GM23248 (cell line): ENCODE measurements at places on chromosomes 12 and 14.

- no peak for DNase-seq
These were observed 50.5 kb downstream of the R3HDM2 start for GRCh38 chr12:57380300-57380699.

DNA sequence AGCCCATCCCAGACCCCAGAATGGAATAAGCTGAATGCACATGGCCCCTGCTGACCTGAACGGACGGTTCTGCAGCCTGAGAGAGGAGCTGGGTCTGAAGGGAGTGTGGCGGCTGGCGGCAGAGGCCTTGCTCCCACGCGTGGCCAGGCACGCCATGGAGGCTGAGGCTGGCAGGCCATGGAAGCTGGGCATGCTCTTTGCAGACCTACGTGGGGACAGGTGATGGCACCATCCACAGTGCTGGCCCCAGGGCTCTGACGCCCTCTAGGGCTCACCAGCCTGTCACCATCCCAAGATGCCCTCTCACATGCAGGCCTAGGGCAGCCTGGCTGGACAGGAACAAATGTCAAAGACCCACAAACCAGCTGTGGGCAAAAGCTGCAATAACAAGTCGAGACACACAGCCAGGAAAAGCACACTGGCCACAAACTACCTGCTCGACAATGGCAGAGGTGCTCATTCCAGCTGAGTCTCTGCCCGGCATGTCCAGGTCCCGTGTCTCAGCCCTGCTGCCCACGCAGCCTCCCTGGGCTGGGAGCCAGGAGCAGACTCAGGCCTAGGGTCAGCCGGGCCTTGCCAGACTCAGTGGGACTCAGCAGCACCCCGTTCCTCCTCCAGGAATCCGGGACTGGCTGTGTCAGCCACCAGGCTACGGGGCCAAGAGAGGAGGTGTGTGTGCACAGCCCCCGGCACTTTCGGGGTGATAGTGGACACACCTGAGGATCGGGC is 19.7 kb downstream of the BTBD6 start:
- DNase-seq: no peak

- DNase-seq: no peak
These were observed 204.1 kb downstream of the BCL11B start for GRCh38 chr14:99067927-99068326.

DNA sequence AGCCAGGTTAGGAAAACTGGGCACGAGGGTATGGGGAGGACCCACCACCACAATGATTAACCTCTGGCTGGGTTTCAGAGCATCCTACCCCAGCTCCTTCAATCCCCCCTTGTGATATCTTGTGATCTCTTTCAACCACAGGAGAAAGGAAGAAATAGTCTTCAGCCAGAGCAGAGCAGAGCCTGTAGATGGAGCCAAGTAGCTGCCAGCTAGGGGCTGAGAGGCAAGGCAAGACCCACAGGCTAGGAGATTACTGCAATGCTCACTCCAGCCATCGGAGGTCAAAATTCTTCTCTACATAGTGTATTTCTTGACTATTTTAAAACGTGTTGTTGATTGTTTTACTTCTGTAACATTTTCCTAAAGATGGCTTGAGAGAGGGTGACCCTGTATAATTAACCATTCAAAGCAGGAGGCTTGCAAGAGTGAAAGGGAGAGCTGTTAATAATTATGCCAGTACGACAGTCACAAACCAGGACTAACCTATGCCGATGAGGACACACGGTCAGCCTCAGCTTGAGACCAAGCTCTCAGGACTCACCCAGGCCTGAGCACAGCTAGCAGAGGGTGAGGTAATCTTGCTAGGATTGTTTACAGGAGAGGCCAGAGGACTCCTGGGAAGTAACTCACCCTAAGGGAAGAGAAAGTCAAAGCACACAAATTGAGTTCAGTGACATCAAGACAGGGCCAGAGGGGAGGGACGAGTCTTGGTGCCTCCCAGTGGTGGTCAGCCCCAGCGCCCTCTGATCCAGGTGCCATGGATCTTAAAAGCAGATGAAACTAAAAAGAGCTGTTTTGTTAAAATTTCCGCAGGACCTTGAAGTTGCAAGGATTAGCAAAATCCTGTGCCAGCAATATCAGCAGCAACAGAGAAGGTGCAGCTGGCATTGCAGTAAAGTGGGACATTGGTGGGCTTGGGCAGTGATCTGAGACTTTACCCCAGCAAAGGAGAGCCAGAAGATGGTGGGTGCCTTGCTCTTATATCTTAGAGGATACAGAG is 29.8 kb upstream of the CDKN3 start:
- peak; percentile 69 for DNase-seq

DNA sequence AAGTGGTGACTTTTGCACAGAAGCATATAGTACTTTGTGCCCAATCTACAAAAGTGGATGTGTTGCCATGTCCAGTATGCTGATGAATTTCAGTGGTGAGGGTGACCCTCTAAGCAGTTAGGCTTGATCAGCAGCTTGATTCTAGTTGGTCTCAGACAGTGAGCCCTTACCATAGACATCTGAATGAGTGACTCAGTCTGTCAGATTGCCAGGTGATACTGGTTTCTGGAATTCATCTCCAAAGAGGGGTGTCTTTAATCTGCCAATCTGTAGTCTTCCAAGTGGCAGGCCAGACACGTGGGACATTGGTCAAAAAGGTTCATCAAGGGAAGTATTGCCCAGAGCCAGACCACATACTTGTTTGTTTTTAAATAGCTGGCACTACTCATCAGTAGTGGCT is 187.4 kb upstream of the SLC16A7 start:
- peak; percentile 56 for DNase-seq

DNA sequence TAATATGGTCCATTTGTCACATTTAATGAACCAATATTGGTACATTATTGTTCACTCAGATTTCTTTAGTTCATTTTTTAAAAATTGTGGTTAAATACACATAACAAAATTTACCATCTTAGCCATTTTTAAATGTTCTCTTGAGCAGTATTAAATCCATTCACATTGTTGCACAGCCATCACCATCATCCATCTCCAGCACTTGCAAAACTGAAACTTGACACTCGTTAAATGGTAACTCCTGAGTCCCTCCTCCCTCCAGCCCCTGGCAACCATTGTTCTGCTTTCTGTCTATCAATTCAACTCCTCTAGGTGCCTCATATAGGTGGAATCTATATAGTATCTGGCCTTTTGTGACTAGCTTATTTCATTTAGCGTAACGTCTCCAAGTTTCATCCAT is 86.4 kb downstream of the ACACB start:
- no peak for DNase-seq

DNA sequence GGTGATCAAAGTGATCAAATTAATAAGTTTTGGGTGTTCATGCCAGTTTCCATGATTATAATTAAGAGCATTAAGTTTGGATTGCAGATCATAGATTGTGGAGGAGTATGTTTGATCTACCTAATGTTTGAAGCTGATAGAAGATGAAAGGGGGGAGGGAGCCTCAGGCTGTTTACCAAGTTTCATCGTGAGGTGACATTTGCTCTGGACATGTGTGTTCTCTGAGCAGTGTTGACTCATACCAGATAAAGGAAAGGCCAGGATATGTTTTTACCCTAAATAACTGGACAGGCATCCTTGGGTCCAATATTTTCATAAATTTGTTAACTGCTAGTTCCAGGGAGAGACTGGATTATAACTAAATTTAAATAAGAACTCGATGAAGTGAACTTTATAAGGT is 3.5 kb upstream of the SEL1L start:
- no peak for DNase-seq

DNA sequence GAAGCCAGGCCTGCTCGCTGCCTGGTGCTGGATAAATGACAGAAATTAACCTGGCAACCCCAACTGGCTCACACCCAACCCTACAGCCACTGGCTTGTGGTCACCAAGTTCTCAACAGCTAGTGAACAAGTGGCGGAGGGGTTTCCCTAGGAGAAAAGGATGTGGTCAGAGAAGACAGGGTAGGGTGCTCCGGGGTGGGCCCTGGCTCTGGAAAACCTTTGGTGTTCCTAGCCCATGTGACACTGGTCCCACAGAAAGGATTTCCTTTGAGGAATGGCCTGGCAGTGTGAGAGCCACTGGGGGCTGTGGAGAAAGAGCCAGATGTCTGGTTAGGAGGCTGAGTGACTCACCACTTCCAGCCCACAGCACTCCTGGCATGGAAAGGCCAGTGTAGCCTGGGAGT is 8.7 kb downstream of the SYNE3 start:
- DNase-seq: peak; percentile 86

GRCh38 chr12:112422531-112422930 is 3.8 kb downstream of the PTPN11 start:
- DNase-seq: peak; percentile 56

DNA sequence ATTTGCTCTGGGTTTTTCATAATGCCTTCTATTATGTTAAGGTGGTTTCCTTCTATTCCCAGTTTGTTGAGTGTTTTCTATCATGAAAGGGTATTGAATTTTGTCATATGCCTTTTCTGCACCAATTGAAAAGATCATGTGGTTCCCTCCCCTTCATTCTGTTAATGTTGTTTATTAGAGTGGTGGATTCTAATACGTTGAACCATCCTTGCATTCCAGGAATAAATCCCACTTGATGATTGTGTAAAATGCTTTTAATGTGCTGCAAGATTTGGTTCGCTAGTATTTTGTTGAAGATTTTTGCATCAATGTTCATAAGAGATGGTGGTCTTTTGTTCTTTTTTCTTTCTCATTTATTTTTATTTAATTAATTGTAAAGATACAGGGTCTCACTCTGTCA is 55.2 kb downstream of the ATP23 start:
- peak; percentile 12 for DNase-seq

GRCh38 chr14:103522649-103523574 is at the start of gene CKB:
Gene CKB (minus strand): TSS chr14:103522830. CDS start chr14:103522493, 337 bp downstream.
- peak; percentile 82 for DNase-seq

- no peak for DNase-seq
These were observed 325.4 kb upstream of the SEL1L start for GRCh38 chr14:81859046-81859445.

DNA sequence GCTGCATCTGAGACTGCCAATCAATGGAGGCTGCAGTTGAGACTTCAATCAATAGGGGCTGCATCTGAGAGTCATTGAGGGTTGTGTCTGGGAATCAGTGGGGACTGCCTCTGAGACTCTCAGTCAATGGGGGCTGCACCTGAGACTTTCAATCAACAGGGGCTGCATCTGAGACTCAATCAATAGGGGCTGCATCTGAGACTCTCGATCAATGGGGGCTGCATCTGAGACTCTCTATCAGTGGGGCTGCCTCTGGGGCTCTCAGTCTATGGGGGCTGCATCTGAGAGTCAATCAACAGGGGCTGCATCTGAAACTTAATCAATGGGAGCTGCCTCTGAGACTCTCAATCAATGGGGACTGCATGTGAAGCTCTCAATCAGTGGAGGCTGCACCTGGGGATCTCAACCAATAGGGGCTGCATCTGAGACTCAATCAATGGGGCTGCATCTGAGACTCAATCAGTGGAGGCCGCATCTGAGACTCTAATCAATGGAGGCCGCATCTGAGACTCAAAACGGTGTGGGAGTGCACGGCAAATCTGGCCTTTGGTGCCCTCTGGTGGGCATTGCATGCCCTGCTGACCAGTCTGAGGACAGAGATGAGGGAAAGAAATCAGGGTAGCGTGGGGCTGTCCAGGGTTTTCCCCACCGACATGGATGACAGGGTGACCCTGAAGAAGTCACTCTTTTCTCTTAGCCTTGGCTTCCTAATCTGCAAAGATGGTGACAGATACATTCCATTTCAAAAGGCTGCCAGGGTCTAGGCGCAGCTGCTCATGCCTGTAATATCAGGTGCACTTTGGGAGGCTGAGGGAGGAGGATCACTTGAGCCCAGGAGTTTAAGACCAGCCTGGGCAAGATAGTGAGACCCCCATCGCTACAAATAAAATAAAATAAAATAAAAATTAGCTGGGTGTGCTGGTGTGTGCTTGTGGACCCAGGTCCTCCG is 41.3 kb upstream of the EIF5 start:
- DNase-seq: peak; percentile 77

GRCh38 chr12:104504146-104504545 is 47.4 kb downstream of the CHST11 start:
- DNase-seq: no peak

GRCh38 chr12:13383379-13383778 is 186.9 kb downstream of the EMP1 start:
- no peak for DNase-seq

- DNase-seq: no peak
These were observed 398.6 kb upstream of the FLRT2 start for GRCh38 chr14:85131226-85131922.

DNA sequence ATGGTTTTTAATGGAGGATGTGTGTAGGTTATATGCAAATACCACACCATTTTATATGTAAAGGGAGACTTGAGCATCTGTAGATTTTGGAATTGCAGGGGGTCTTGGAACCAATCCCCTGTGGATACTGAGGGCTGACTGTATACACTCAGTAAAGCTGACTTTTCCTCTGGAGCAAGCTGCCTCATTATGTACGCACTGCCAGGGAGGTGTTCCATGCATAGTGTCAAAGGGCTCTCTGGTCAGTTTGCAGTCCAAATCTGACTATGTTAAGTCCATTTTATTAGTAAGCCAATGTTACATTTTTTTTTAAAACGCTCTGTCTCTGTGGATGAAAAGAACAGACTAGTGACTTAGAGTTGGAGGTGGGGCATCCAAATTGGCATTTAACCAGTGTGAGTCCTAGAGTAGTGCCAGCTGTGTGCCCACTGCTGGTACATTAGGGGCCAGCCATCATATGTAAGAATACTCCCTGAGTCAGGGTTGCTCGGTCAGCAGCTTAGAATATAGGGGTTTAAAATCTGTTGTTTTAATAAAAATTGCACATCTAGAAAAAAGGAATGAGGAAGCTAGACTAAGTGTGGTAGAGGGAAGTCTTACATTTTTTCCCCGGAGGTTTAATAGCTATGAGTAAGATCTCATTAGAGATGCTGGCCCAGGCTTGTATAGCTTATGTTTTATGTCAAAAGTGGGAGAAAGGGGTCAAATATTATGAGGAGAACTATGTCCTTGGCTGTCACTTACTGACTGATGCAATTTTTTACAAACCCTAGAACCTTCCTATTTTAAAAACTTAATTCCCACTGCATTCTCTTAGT is 87.0 kb downstream of the TESC start:
- DNase-seq: peak; percentile 71

- DNase-seq: peak; percentile 50
These were observed 22.4 kb upstream of the PDE1B start for GRCh38 chr12:54526812-54527630.

DNA sequence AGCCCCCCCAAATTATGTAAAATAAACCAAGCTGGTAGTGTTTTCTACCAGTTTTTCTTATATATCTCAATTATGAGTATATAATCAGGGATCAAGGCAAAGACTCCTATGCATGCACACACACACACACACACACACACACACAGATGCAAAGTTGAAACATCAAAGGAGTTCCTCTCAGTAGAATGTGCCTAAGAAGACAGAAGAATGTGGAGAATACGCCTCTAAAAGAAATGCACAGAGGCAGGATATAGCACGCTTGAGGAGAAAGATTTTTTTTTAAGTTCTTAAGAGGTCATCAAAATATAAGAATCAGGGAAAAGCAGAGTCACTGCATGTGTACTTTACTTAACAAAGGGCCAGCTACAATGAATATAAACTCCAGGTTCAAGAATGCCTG is 138.2 kb upstream of the CLEC14A start:
- no peak for DNase-seq

- no peak for DNase-seq
These were observed 29.3 kb upstream of the PITPNM2 start for GRCh38 chr12:123180171-123180570.
